ENCODE measurements at places on chromosomes 7 and 10.

GRCh38 chr10:30596013-30596412, 33.5 kb downstream of the LYZL2 start:
- no peak for DNase-seq

DNA sequence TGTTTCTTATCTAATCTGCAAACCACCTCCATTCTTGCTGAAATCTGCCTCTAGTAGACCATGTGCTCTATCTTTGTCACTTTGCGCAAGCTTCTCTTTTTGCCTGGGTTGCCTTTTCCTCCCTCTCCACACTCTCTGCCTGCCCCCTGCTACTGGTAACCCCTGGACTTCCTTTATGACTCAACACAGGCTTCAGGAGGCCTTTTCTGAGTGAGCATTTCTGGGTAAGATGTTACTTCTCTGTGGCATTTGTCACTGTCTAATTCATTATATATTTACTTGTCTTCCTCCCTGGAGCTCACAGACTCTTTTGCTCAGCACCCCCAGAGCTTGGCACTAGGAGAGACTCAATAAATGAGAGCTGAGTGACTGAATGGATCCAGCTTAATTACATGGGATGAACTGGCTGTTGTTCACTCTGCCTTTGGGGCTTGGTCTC, 8.4 kb downstream of the GOLGA7B start:
- no peak for DNase-seq

DNA sequence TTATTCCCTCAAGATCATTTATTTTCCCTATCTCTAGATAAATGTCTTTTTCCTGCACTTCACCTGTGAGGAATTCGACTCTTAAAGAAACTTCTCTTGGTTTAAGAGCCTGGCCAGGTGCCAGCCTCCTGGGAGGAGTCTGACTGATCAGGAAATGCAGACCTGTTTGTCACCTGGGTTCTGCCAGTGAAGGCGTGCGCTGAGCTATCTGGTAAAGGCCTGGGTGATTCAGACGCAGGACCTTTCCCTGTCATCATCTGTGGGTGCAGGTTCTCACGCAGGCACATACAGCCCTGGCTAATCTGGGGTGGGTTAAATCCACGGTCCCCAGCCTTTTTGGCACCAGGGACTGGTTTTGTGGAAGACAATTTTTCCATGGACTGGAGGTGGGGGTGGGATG, 65.3 kb upstream of the AQP1 start:
- no peak for DNase-seq

GRCh38 chr7:44194069-44194468, 4.8 kb upstream of the GCK start:
- DNase-seq: peak; percentile 18

DNA sequence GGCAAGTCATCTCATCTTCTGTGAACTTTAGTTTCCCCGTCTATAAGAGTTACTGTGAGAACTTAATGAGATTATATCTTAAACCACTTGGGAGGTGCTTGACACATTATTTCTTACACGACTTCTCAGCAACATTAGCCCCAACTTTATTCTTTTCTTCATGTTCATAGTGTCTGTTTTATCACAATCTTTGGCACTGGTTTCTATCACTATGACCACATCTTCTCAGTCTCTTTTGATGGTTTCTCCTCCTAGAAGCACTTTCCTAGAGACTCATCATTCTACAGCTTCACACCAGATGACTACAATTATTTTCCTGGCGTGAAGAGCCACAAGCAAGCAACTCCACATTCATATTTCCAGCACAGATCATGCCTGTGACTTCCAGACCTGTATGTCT, 26.5 kb upstream of the BET1 start:
- no peak for DNase-seq

DNA sequence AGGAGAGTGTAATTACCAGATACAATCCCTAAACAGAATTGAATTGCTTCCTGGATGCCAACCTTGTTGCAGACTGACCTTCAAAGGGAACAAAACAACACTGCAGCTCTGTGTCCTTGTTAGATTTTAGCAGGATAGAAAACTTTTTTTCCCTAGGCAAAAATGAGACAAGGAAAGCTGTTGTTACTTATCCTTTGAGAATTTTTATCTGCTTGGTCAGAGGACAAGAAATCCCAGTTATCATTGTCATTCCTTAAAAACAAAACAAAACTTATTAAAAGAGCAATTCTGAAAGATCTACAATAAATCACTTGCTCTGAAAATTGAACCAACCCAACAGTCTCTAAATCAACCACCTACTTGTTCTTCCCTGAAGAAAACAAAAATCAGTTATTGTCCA, 652.6 kb downstream of the REEP3 start:
- no peak for DNase-seq

- DNase-seq: no peak
Measured at GRCh38 chr10:33099748-33100147, 141.7 kb upstream of the ITGB1 start.

- DNase-seq: no peak
Measured at GRCh38 chr10:75396631-75397495, 4.7 kb downstream of the ZNF503 start.

GRCh38 chr10:43350686-43351085, 20.8 kb upstream of the FXYD4 start:
- no peak for DNase-seq

- DNase-seq: no peak
Measured at GRCh38 chr7:71133232-71133622, 1.3 kb downstream of the GALNT17 start.

GRCh38 chr7:47327698-47328391, 254.1 kb downstream of the TNS3 start:
- DNase-seq: no peak

GRCh38 chr10:102452672-102453340, 1.5 kb upstream of the C10orf95 start:
- peak; percentile 39 for DNase-seq

DNA sequence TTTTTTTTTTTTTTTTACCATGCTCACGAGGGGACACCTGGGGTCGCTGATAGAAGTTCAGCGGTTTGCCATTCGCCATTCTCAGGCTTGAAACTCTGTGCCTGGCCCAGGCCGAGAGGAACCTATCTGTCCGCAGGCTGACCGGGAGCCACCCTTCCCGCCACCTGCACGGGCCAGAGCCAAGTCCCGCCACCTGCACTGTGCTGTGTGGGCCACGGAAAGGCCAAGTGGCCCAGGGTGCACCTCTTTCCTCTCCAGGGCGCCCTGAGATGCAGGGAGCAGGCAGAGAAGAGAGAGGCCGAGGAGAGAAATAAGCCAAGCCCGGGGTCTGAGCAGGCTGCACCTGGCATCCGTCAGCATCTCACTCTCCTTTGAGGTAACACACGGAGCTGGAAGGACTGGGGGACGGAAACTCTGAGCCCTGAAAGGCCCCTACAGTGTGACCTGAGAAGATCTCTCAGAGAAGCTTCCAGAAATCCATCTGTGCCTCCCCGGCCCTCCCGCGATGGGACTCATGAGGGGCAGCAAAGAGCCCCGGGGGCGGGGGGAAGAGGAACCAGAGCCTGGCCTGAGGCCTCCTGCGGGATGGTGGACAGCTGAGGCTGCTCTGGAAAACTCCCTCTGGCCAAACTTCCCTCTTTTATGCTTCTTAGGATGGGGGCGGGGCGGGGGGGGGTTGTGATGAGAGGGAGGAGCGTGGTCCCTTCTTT, 46.6 kb downstream of the PRKAG2 start:
- DNase-seq: no peak

GRCh38 chr7:114678116-114678515, 243.8 kb upstream of the MDFIC start:
- no peak for DNase-seq

DNA sequence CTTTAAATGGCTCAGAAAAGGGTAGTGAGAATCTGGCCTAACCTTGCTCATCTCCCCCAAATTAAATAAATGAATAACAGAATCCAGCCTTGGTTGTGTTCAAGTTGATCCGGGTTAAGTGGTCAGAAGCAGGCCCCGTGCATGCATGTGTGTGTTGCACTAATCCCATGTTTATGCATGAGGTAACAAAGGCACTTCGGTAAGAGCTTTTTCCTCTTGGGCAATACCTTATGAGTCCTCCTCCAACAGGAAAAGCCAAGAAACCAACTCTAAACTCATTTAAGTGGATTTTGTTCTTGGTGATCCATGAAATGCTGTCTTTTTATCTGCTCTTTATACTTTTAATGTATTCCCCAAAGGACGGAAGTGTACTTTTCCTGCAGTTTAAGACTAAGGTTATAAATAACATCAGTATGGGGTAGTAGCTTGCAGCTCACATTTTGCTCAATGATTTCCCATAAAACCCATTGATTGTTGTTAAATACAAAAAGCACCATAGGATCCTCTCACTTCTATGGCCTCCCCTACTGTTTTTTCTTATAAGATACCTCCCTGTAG, 104.9 kb upstream of the YAE1 start:
- no peak for DNase-seq

- no peak for DNase-seq
Measured at GRCh38 chr10:6640433-6641040, 60.5 kb upstream of the PRKCQ start.

DNA sequence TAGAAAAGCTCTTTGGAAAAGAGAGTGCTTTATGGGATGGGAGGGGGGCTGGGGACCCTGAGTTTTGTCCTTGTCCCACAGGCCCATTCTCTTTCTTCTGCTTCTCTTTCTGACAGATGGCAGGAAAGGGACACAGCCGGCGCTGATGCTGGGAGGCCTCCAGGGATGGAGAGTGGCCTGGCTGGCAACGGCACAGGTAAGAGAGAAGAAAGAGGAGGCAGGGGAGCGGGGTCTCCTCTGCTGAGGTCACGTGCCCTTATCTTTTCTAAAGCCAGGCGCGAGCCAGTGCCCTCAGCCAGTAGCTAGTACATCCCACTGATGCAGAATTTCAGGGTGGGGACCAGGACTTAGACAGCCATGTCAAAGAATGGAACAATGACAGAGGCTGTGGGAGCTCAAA, 9.2 kb downstream of the ZNF775 start:
- DNase-seq: no peak

GRCh38 chr7:74069086-74069541, 14.5 kb upstream of the LIMK1 start:
- DNase-seq: no peak

GRCh38 chr10:6022660-6023059, 39.5 kb downstream of the IL2RA start:
- DNase-seq: no peak

DNA sequence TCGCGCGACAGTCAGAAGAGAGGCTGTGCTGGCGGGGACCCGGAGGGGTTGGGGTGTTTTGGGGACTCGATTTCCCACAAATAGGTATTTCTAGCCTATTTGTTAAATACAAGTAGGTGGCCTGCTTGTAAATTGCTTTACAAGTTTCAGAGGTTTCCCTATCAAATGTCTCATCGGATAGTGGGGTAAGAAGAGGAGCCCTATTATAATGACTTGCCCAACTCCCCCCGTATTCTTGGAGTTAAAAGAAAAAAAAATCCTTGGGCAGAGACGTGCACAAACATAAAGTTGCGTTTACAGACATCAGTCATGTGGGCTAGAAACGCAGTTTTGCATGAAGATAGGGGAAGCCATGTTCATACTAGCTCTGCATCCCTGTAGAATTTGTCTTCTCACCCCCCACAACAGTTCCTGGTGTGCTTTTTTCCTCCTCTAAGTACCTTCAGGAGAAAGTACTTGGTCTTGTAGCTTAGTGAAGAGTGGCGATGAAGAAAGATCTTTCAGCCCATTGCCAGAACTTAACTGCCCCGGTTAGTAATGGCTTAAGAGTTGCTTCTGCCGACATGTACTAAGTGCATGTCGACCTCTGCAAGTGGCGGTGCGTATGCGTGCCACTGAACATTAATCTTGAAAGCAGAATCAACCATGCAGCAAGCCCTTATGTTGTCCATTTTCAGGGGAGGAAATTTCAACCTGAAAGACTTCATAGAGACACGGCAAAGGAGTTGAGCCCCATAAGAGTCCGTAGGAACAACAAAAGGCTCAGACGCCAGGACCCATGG, 832 bp upstream of the TIAL1 start:
- DNase-seq: no peak

DNA sequence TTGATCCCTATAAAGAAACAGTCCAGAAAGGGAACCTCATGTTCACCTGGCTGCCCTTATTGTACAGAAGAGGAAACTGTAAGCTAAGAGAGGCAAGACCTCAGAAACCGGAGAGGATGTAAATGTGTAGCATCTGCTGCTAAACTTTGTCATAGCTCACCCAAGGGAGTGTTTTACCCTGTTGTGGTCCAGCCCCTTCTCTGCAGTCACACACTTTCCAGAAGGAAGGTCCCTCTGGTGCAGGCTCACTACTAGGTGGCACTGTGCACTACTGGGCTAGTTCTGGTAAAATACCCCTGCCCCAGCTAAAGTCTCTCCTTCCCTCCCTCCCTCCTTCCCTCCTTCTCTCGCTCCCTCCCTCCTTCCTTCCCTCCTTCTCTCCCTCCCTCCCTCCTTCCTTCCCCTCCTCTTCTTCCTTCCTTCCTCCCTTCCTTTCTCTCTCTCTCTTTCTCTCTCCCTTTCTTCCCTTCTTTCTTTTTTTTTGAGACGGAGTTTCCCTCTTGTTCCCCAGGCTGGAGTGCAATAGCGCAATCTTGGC, 42.5 kb upstream of the LCOR start:
- DNase-seq: no peak

GRCh38 chr7:24980534-24981170, 674 bp upstream of the OSBPL3 start:
- peak; percentile 15 for DNase-seq

GRCh38 chr7:4006687-4007086, 675.4 kb upstream of the FOXK1 start:
- DNase-seq: no peak

DNA sequence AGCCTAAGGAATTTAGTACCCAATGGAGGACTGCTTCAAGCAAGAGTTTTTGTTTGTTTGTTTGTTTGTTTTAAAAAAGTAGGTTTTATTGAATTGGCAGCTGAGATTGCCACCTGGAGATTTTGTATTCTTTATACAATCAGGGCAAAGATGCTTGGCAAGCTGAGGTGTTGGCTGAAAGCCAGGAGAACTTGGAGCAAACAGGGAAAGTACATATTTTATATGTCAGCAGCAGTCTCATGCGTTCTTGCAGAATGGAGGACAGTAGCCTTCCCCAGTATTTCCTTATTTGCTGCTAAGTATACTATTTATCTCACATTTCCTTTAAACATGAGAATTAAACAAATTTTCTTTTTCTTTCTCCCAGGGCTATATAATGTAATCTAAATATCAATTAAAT, 22.6 kb upstream of the ICA1 start:
- no peak for DNase-seq

GRCh38 chr7:27871086-27871485, 131.1 kb downstream of the TAX1BP1 start:
- DNase-seq: no peak

- DNase-seq: no peak
Measured at GRCh38 chr10:4399556-4399955, 426.5 kb upstream of the AKR1E2 start.

- DNase-seq: peak; percentile 10
Measured at GRCh38 chr10:78756604-78757343, 312.0 kb upstream of the ZMIZ1 start.
